ENCODE measurements at places on chromosomes 2 and 18. TPM values are rescaled to one million over a fixed set of nuclear protein-coding genes. Genes with fewer than 3 reads are reported as not detected.

CNDP2 gene
- total RNA-seq: 141 TPM

CYRIA gene
- 0.10 TPM for total RNA-seq

CRYBA2 gene
- total RNA-seq: not detected

SMARCAL1 gene
- 27.5 TPM for total RNA-seq

SLC9A2 gene
- total RNA-seq: not detected

GREB1L gene
- total RNA-seq: not detected

ELOA2 gene
- not detected for total RNA-seq

MBP gene
- 95.3 TPM for total RNA-seq

GRB14 gene
- total RNA-seq: not detected

LAMA1 gene
- not detected for total RNA-seq

C2orf78 gene
- total RNA-seq: not detected

CHST10 gene
- 3.1 TPM for total RNA-seq

TGFA gene
- not detected for total RNA-seq

CRYGC gene
- total RNA-seq: not detected

GRCh38 chr2:161344692-161345091 lies 36.5 kb downstream of the PSMD14 start:
- DNase-seq: no peak
- peaks cover 52% of the 10 kb centered on the region for H3K36me3 ChIP-seq
- H3K27me3 ChIP-seq: no peaks in the 10 kb centered on the region
- H3K4me1 ChIP-seq: peaks cover 3% of the 10 kb centered on the region
- no peak overlapping the region for H3K4me3 ChIP-seq

GRCh38 chr2:157785866-157786662 lies 90.1 kb downstream of the ACVR1 start:
- H3K27me3 ChIP-seq: no peaks in the 10 kb centered on the region
- no peak overlapping the region for H3K27ac ChIP-seq
- H3K4me1 ChIP-seq: peaks cover 41% of the 10 kb centered on the region
- peaks cover 9% of the 10 kb centered on the region for H3K36me3 ChIP-seq

- DNase-seq: no peak
- peak overlapping the region; percentile 89 for H3K27ac ChIP-seq
- peaks cover 21% of the 10 kb centered on the region for H3K36me3 ChIP-seq
- H3K4me3 ChIP-seq: peak overlapping the region; percentile 69
- peaks cover 50% of the 10 kb centered on the region for H3K4me1 ChIP-seq
- H3K27me3 ChIP-seq: peaks cover 2% of the 10 kb centered on the region
Observed at GRCh38 chr2:7429733-7430132, 512.5 kb downstream of the RNF144A start.

DNA sequence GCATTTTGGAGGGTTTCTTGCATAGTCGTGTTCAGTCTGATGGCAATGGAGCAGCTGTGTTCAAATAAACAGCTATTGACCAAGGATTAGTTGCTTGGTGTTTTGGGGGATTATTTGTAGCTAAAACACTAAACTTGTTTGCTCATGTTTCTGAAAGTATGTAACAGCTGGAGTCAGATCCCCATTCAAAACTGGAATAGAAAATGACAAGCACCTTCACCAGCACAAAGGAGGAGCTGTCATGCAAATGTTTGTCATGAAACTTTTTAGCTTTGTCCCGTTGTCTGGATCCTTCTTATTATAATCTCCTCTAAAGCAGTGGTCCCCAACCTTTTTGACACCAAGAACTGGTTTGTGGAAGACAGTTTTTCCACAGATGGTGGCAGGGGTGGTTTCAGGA lies 96.9 kb upstream of the ZNF236 start:
- H3K4me3 ChIP-seq: no peak overlapping the region
- peaks cover 4% of the 10 kb centered on the region for H3K36me3 ChIP-seq
- DNase-seq: no peak

- no peaks in the 10 kb centered on the region for H3K27me3 ChIP-seq
- DNase-seq: no peak
- H3K36me3 ChIP-seq: no peaks in the 10 kb centered on the region
- no peaks in the 10 kb centered on the region for H3K4me1 ChIP-seq
- H3K27ac ChIP-seq: no peak overlapping the region
Observed at GRCh38 chr2:21819454-21819853, 695.7 kb downstream of the TDRD15 start.

DNA sequence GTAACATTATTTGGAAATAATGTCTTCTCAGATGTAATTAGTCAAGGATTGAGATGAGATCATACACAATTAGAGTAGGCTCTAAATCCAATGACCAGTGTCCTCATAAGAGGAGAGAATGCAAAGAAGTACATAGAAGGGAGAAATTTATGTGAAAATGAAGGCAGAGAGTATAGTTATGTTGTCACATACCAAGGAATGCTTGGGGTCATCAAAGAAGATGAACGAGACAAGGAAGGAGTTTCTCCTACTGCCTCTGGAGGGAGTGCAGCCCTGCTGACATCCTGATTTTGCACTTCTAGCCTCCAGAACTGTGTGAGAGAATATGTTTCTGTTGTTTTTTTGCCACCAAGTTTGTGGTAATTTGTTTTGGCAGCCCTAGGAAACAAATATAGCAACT lies 100.1 kb downstream of the GALNT13 start:
- H3K4me3 ChIP-seq: no peak overlapping the region
- no peaks in the 10 kb centered on the region for H3K27me3 ChIP-seq
- DNase-seq: no peak
- no peak overlapping the region for H3K27ac ChIP-seq
- H3K4me1 ChIP-seq: no peaks in the 10 kb centered on the region
- H3K36me3 ChIP-seq: no peaks in the 10 kb centered on the region

DNA sequence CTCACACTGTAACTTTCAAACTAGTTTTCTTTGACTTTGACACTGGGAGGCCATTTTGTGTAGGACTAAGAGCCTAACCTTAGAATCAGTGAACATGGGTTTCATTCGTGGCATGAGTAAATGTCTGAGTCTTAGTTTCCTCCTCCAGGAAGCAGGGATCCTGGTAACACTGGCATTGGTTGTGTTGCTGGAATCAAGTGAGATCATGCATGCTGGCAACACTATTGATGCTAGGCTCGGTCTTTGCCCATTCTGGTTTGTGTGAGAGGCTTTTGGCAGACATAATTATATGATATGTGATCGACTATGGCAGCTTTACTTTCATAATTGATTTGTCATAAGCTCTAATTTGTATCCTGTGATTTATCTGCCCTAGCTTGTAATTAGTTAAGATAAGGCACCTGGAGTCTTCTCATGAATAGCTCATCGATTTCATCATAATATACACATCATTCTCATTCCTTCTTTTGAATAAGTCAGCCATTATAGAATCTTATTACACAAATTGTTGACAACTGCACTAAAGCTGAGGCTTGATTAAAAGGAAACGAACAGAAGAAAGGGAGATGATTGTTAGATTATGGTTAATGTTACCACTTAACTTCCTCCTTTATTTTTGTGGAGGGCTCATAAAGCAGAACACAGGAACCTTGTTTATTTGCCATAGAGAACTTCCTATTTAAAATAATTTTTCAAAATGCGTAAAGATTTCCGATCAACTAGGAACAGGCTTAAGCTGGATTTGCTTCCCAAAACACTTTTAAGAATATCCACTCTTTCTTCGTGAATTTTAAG lies 12.6 kb downstream of the PPP1R1C start:
- no peak overlapping the region for H3K4me3 ChIP-seq
- no peaks in the 10 kb centered on the region for H3K4me1 ChIP-seq
- H3K27me3 ChIP-seq: peaks cover 6% of the 10 kb centered on the region
- DNase-seq: no peak
- H3K36me3 ChIP-seq: no peaks in the 10 kb centered on the region

DNA sequence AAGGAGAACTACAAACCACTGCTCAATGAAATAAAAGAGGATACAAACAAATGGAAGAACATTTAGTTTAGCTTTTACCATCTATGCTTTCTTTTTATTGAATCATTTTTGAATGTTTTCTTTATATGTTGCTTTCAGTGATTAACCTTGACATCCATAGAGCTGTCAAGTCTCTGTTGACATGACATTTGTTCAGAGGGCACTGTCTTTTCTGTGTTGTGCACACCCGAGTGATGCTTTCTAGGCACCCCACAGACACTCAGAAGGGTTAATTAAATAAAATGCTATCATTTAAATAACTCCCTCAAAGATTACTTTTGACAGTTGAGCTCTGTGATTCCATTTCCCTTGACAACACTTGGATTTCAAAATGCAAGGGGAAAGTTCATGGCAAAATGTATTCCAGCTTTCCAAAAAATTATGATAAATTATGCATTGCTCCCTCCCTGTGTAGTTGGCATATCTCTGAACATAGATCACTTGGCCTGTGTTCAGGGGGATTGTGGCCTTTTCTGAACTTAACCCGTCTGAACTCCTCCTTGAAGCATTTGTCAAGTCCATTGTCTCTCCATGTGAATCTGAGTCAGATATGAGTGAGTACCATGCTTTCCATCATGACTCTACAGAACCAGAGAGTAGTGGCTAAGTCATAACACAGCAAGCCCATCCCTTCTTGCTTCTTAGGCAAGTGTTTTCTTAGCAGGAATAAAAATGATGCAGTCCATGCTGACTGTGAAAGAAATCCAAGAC lies 372.6 kb downstream of the RPRM start:
- H3K27me3 ChIP-seq: no peaks in the 10 kb centered on the region
- H3K27ac ChIP-seq: no peak overlapping the region
- H3K4me1 ChIP-seq: peaks cover 5% of the 10 kb centered on the region
- H3K4me3 ChIP-seq: no peak overlapping the region

DNA sequence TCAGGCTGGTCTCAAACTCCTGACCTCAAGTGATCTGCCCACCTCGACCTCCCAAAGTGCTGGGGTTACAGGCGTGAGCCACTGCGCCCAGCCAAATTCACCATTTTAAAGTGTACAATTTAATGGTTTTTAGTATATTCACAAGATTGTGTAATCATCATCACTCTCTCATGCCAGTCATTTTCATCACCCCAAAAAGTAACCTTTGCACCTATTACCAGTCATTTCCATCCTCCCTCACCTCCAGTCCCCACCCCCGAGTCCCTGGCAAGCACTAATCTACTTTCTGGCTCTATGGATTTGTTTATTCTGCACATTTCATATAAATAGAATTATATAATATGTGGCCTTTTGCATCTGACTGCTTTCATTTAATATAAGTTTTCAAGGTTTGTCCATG lies 10.8 kb downstream of the PCBP1 start:
- no peak for DNase-seq
- H3K4me1 ChIP-seq: peaks cover 40% of the 10 kb centered on the region
- H3K27ac ChIP-seq: no peak overlapping the region

GRCh38 chr2:214542295-214542694 lies 131.4 kb downstream of the VWC2L start:
- H3K4me1 ChIP-seq: no peaks in the 10 kb centered on the region
- no peak for DNase-seq
- H3K27ac ChIP-seq: no peak overlapping the region
- no peak overlapping the region for H3K4me3 ChIP-seq
- no peaks in the 10 kb centered on the region for H3K27me3 ChIP-seq
- H3K36me3 ChIP-seq: no peaks in the 10 kb centered on the region

- no peaks in the 10 kb centered on the region for H3K4me1 ChIP-seq
- H3K27me3 ChIP-seq: no peaks in the 10 kb centered on the region
- H3K36me3 ChIP-seq: no peaks in the 10 kb centered on the region
- H3K4me3 ChIP-seq: no peak overlapping the region
- H3K27ac ChIP-seq: no peak overlapping the region
Observed at GRCh38 chr18:67893916-67894315, 377.4 kb upstream of the DSEL start.
